ENCODE measurements at places on chromosomes 12 and 14. TPM values are rescaled to one million over a fixed set of nuclear protein-coding genes. Genes with fewer than 3 reads are reported as not detected.

The ART4 gene
- 11.6 TPM for total RNA-seq

The ITGA5 gene
- total RNA-seq: 1,416 TPM

The CERS5 gene
- total RNA-seq: 66.6 TPM

The SNX6 gene
- total RNA-seq: 67.9 TPM

The SCNN1A gene
- 2.4 TPM for total RNA-seq

The PLXNC1 gene
- total RNA-seq: 26.8 TPM

The PRH1 gene
- total RNA-seq: 18.4 TPM

The CLEC6A gene
- total RNA-seq: not detected

The ACOT6 gene
- total RNA-seq: not detected
